ENCODE measurements at places on chromosomes 16 and 17.

GRCh38 chr17:63435681-63436522 lies 10.2 kb downstream of the CYB561 start:
- DNase-seq: no peak

DNA sequence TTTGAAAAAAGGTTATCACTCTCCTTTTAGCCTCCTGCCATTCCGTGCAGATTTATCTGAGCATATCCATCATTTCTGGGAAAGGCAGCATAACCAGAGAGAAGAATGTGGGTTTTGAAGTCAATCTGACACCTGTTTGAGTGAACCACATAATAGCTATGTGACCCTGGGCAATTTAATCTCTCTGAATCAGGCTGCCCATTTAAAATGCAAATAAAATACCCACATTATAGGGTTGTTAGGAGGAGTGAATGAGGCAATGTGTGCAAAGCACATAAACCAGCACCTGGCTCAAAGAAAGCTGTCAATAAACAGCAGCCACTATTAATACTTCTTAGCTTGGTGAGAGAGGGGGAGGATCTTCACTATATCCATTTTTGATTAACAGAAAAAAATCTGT lies 88.0 kb downstream of the CACNG1 start:
- no peak for DNase-seq

DNA sequence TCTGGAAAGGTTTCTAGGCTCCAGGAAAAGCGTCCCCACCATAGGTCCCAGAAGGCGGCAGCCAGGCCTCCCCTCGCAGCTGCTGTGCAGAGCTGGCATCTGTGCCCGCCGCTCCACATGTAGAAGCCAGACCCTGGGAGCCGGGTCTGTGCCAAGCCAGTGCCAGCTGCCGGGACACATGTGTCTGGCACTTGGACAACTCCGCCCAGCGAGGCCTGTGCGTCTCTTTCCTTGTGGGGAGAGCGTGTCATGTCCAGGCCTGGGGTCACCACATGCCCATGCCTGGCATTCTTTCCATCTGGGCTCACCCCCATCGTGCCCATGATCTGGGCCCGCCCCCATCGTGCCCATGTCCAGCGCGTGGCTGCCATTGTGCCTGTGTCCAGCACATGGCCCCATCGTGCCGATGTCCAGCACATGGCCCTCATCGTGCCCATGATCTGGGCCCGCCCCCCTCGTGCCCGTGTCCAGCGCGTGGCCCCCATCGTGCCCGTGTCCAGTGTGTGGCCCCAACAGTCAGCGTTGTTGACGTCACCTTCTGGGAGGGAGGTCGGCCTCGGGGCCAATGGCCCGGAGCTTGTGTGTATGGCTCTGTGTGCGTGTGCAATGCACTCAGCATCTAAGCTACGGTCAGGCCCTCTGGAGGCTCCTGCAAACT lies 13.3 kb upstream of the ACSF3 start:
- no peak for DNase-seq

GRCh38 chr16:85952197-85952596 lies 53.2 kb downstream of the IRF8 start:
- no peak for DNase-seq

DNA sequence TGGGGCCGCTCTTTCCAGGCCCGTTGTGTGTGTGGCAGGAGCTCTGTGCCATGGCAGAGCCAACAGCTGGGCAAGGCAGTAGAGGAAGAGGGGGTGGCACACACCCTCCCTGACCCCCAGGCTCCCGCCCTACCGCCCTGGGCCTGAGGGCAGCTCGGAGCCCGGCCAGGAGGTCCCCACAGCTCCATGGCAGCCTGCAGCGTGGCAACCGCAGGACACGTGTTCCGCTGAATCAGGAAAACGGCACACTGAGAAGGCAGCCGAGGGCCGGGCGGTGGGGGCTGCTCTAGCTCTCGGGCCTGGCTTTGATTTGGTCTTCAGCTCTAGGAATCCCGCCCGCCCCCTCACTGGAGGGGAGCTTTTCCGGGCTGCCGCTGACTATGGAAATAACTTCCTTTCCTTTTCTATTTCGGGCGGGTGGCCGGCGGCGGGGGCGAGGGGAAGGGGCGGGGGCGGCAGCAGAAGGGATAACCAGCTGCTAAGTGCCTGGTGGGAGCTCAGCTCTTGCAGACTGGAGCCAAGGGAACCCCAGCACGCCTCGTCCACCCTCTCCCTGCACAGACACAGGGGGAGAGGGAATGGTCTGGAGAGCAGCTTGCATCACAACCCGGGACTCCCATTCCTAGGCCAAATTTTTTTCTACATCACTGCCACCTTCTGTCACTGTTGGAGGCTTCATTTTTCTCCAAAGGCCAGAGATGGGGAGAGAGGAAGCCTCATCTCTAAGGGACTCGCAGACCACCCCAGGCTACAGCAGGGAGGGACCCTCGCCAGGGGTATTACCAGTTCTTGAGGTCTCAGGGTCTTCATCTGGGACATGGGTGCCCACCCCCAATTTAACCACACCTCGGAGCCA lies 24.8 kb upstream of the MRPS23 start:
- DNase-seq: peak; percentile 97

- DNase-seq: no peak
Measured at GRCh38 chr17:12680407-12680897, 14.8 kb downstream of the MYOCD start.

- no peak for DNase-seq
Measured at GRCh38 chr17:78738698-78739097, 43.4 kb downstream of the CYTH1 start.

GRCh38 chr17:76266244-76266938 lies 1.2 kb downstream of the UBALD2 start:
- peak; percentile 45 for DNase-seq

DNA sequence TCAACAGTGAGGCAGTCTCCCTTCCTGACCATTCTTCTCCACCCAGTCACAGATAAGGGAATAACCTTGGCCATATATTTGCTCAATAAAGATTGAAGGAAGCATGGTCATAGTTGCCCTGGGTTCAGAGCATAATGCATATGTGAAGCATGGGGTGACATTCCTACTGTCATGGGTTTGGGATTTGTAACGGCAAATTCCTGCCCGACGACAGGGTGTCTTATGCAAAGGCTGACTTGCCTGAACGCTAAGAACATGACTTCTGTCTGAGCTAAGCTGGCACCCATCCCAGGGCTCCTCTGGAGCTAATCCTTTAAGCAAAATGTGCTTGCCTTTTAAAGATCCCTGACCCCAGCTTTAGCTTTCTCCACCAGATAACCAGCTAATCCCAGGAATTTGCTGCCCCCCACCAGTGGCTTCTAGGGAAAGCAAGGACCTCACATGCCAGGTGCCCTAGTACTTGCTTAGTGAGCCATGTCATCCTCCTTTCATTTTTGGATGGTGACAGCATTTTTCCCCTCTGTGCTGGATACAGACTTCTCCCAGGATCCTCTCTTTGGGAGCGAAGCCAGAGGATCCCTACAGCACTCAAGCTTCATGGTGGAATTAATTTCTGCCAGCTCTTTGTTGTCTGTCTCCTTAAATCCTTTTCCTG lies 11.7 kb downstream of the SLC7A6OS start:
- DNase-seq: peak; percentile 83

DNA sequence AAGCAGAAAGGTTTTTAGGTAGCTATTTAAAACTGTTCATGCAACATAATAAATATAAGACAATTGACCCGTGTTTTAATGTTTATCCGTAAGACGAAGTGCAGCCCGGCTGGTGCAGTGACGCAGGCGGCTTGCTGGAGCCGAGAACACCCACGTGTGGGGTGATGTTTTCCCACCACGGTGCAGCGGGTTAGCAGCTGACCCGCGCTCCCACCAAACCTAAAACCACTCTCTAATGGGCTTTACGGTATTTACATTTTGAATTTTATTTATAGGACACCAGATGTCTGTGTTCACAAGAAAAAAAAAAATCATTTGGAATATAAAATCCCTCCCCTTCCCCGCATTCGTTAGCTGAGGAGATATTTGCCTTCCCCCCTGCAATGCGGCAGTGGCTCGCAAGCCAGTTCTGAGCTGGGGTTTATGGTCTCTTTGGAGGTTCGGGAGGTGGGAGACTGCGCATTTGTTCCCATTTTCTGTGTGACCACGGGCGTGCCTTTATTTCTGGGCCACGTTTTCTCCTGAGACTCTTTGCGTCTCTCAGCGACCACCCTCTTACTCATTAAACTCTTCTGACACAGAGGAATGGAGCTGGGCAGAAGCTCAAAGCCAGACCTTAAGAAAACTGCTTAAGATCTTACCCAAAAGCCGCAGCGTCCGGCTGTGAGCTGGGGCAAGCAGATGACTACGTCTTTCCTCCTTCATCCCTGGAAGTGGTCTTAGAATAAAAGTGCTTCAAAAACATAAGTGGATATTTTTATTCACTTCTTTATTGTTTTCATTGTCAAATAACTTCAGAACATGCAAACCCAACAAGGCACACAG lies 301.1 kb downstream of the IRF8 start:
- DNase-seq: no peak

GRCh38 chr17:73940511-73940910 lies 263.0 kb upstream of the RPL38 start:
- DNase-seq: no peak

DNA sequence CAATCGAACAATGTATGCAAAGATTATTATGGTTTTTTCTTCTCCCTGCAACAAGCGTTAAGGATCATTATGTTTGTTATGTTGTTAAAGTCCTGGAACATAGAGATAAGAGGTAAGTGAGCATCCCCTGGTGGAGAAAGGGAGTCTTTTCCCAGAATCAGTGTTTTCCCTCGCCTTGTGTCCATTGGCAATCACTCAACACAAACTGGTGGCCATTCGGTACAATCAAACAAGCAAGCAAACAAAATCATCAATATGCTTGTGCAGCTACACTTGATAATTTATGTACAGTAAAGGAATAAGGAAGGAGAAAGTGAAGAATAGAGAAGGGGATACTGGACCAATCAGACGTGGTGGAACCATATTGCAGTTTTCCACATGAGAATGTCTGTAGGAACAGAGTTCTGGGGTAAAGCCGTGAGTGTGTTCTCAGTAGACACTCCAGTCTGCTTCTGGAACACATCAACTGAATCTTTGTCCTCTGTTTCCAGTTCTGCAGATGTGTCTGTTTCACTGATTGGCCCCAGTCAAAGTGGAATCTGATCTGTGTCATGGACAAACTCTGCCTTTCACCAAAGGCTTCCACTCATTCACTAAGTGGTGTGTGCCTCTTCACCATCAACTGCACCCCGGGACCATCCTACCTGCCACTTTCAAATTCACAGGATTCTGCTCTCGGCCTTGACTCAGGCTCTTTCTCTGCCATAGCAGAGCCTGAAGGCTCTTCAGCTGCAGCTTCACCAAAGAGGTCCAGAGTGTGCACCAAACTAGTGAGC lies 169.5 kb downstream of the AHSP start:
- DNase-seq: peak; percentile 35

DNA sequence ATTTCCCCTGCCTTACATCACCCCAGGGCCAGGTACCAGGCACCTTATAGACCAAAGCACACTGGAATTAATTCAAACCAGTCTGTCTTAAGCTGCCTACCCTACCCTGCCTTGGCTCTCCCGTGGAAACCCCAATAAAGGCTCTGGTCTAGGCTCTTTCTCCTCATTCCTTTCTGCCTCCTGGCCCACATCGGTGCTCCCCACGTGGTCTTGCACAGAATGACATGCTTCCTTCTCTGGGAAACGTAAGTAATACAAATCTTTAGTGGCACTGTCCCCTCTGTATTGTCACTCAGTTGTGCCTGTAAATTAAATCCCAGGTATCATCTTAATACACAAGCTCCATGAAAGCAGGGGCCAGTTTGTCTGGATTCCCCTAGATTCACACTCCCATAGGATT lies 16.6 kb downstream of the KRT25 start:
- no peak for DNase-seq

- no peak for DNase-seq
Measured at GRCh38 chr16:79895917-79896203, 295.3 kb upstream of the MAF start.

Data from EL (cell line).